ENCODE measurements at places on chromosomes 13 and 19. TPM values are rescaled to one million over a fixed set of nuclear protein-coding genes. Genes with fewer than 3 reads are reported as not detected.

DNA sequence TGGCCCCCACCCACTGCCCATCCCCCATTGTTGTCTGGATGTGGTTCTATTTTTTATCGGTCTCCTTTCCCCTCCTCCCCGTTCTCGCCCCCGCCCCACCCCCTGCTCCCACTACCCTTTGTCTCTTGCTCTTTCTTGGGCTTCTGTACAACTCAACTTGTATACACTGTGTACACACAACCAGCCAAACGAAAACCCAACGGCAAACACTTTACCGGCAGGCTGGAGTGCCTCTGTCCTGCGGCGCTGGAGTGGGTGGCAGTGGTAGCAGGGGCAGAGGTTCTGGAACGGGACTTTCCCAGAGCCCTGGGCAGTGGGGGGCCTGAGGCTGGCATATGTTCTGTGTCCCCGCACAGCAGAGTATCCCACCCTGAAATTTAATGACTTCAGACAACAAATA is 13.7 kb downstream of the RRAS start:
- no peak for DNase-seq

GRCh38 chr19:11264452-11265176 is 2.3 kb upstream of the DOCK6 start:
- DNase-seq = peak; percentile 73

Gene OR10H5
- not detected for total RNA-seq

- DNase-seq = no peak
These were observed 674.6 kb upstream of the SGCG start for GRCh38 chr13:22506096-22506691.

GRCh38 chr13:75091718-75092117 is 390.3 kb downstream of the TBC1D4 start:
- no peak for DNase-seq

Gene ERICH6B
- total RNA-seq = not detected

GRCh38 chr13:41603917-41604316 is 146.6 kb downstream of the RGCC start:
- no peak for DNase-seq

Gene TNFSF13B
- 5.9 TPM for total RNA-seq

Gene TMEM150B
- 3.1 TPM for total RNA-seq

All from left cardiac atrium (tissue), 4 donors.